ENCODE measurements at places on chromosomes 12 and 14.
A peak's percentile ranks its signal among the peaks of the same experiment; 100 is the strongest.

GRCh38 chr12:13094367-13094766 is 9.1 kb downstream of the GSG1 start:
- peak; percentile 78 for DNase-seq

DNA sequence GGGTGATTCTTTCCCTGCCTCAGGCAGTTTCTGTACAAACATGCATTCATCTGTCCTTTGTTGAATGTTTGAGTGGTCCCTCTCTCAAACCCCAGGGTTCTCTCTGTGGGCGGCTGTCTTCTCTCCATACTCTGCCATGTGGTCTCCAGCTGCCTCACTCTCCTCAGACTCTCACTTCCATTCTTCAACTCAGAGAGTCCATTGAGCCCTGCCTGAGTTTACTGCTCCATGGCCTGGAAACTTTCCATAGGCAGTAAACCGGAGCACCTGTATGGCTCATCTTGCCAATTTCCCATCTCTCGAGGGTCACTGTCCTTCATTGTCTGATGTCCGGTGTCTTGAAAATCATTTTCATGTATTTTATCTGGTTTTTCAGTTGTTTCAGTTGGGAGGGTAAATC is 11.3 kb downstream of the C14orf132 start:
- DNase-seq = no peak

- no peak for DNase-seq
Measured at GRCh38 chr12:49954863-49955830, 4.6 kb downstream of the AQP2 start.

- no peak for DNase-seq
Measured at GRCh38 chr14:77025744-77026165, 2.8 kb downstream of the IRF2BPL start.

- DNase-seq = peak; percentile 29
Measured at GRCh38 chr14:99991331-99991730, 73.9 kb upstream of the EVL start.

DNA sequence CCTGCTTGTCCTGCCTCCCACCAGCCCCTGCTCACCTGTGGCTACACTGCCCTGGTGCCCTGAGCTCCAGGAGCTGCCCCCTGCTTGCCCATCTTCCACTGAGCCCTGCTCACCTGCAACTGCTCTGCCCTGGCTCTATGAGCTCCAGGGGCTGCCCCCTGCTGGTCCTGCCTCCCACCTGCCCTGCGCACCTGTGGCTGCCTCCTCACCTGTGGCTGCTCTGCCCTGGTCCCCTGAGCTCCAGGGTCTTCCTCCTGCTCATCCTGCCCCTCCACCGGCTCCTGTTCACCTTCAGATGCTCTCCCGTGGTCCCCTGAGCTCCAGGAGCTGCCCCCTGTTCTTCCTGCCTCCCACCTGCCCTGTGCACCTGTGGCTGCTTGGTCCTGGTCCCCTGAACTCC is 247.6 kb downstream of the TMEM121 start:
- DNase-seq = no peak

GRCh38 chr12:67790660-67791059 is 142.1 kb downstream of the DYRK2 start:
- DNase-seq = no peak

- no peak for DNase-seq
Measured at GRCh38 chr14:99267381-99267780, 4.6 kb downstream of the BCL11B start.

DNA sequence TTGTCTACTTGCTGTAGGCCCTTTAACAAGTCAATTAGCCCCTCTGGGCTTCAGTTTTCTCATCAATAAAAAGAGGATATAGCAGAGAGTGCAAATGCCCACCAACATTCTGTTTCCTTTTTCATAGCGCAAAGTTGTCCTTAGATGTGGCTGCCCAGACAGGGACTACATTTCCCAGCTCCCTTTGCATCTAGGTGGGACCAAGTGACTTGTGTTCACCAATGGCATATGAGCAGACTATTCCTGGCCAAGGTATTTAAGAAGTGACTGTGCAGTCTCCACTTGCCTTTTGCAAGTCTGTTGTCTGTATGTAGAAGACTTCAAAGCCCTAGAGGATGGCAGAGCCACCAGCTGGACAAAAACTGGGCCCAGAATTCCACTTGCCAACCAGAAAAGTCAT is 59.7 kb downstream of the DAO start:
- peak; percentile 20 for DNase-seq

GRCh38 chr14:38828183-38828827 is 274.7 kb downstream of the SEC23A start:
- DNase-seq = no peak

DNA sequence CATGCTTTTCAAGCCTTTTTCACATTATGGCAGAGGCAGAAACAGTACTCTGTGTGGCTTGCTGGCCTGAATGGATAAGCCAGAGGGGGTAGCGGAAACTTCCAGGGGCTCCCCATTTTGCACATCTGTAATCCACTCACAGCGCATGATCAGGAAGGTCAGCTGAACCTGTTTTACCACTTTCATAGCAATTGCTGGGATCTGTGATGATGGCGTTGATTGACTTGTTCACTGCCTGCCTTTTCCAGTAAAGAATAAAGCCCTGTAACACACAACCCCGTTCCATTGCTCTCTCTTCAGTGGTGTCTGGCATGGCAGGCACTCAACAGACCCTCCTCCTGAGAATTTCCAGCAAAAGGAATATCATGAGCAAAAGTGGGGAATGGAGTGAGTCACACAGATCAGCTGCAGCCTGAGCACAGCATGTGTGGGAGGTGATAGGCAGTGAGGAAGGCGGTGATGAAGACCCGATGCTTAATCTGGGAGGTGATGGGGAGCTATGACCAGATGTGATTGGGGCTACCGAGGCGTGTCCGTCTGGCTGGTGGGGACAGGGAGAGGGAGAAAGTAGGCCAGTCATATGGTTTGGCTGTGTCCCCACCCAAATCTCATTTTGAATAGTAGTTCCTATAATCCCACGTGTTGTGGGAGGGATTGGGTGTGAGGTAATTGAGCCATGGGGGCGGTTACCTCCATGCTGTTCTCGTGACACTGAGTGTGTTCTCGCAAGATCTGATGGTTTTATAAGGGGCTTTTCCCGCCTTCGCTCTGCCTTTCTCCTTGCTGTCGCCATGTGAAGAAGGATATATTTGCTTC is 44.7 kb upstream of the CHST11 start:
- DNase-seq = peak; percentile 27

GRCh38 chr12:103908246-103908541 is 22.0 kb upstream of the HSP90B1 start:
- no peak for DNase-seq

GRCh38 chr12:57489157-57489641 is 1.3 kb downstream of the MARS1 start:
- DNase-seq = no peak

DNA sequence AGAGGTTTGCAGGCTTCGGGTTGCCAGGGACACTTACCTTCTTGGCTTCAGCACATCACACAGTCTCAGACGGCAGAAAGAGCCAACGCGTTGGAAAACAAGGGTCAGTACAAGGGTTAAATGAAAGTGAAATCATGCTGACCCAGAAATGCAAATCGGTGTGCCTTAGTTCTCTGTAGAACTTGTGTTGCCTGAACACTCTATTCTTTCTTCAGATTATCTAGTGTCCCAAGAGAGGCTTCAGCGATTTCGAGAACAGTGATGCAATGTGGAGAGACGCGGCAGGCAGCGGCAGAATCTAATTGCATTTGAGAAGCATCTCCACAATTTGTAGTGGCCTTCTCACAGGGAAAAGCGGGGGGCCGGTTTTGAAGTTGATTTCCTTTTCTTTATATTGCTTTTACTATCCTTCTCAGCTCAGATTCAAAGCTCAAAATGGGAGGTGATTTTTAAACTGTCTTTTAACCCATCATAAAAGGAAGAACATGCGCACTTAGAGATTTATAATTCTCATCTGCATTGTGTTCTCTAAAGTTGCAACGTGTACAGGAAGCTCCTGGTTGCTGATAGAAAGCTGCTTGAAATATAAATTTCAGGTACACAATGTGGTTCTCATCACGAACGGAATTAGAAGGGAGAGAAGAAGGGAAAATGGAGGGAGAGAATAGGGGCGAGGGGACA is 67.8 kb upstream of the EGLN3 start:
- peak; percentile 58 for DNase-seq

GRCh38 chr12:75491169-75491568 is 10.6 kb downstream of the GLIPR1 start:
- no peak for DNase-seq

DNA sequence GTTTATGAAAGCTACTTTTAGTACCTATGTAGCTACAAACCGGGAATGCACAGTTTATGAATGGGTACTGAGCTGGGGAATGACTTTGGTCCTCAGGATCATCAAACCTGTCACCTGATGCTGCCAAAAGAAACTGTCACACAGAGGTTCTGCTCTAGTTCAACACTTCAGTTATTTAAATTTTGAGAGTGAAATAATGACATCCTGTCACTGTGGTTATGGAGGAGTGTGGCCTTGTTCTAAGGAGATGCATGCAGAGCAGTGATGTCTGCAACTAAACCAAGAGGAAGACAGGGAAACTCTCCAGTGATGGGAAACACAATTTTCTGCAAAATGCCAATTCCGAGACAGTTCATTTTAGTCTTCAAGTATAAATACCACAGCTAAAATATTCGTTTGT is 4.8 kb upstream of the AEBP2 start:
- no peak for DNase-seq

- peak; percentile 10 for DNase-seq
Measured at GRCh38 chr14:74014299-74014698, 4.8 kb downstream of the ENTPD5 start.

GRCh38 chr12:30613119-30613830 is 82.4 kb downstream of the IPO8 start:
- peak; percentile 75 for DNase-seq

GRCh38 chr12:43044241-43044640 is 454.7 kb upstream of the PRICKLE1 start:
- no peak for DNase-seq

- no peak for DNase-seq
Measured at GRCh38 chr12:90245391-90245790, 536.8 kb upstream of the ATP2B1 start.

GRCh38 chr14:54556535-54556934 is 10.4 kb upstream of the SAMD4A start:
- DNase-seq = no peak

DNA sequence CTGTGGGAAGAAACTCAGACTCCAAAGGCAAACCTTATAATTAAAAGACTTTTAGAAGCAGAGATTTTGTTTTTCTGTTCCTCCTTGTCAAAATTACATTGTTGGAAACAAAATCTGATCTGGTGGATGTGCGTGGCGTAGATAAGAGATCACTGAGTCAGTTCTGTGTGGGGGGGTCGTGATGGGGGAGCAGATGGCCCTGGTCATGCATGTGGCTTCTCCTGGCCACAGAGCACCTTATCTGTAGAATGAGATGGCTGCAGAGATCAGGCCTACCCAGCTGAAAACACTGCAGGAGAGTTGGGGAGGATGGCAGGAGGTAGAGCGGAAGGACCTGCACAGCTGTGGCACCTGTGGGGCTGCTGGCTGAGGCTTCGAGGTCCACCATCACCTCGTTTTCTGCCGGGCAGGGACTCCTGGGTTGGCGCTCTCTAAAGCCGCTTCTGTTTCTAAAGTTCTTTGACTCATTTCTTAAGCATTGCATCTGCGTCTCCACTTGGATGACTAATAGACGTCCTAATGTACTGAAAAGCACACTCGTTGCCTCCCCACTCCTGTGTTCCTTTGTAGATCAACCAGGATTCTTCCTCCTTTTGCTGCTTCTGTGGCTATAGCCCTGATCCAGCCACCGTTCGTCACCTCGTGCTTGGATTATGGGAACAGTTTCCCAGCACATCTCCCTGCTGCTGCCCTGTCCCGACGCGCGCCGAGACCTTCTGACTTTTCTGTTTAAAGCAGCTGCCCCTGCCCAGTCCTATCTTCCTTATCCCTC is 93.4 kb downstream of the TSPAN9 start:
- DNase-seq = peak; percentile 95

- DNase-seq = no peak
Measured at GRCh38 chr14:104856869-104857860, 7.9 kb upstream of the CEP170B start.

DNA sequence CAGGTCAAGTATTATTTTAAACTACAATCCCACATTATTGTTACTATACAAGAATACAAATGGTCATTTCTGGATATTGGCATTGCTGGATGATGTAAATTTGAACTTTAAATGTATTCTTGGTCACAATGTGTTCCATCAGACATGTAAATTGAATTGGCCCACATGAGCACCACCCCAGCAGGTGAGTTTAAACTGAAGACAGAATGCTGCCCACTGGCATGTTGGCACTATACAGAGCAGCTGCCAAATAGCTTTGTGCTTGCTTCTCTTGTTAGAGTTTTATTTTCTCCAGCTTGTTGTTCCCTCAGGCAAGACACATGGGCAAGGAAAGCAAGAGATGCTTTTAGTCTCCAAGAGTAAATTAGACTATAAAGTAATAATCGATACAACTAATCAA is 98.6 kb downstream of the C12orf50 start:
- DNase-seq = no peak

DNA sequence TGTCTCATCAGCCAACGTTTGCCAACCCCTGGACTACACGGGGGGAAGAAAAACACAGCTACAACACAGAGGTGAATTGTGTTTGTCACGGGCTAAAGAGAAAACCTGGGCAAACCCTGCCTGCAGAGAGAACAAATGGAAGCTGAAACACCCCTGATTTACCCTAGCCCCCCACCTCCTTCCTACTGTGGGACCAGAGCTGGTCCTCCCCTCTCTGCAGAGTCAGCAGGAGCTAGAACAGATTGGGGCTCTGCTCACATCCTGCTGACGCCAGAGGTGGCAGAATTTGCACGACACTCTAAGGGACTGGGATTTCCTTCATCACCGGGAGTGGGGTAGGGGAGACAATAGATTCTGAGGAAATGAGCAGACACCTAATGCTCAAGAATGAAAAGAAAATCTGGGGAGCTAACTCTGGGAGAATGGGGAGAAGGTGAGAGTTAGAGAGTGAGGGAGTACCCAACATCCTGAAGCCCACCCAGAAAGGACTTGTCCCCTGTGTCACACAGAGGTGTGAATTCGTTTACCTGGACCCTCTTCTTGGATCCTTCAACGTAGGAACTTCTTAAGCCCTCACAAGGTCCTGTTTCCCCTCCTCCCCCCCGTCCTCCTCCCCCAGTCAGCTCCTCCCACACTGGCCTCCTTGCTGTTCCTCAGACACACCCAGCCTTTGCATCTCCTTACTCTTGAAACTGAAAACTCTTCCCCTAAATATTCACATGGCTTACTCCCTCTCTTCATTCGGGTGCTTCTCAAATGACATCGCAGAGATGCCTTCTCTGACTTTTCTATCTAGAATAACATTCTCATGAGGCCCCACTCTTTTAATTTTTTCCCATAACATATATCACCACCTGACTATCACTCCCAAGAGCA is 26.2 kb upstream of the CDKN3 start:
- DNase-seq = no peak

DNA sequence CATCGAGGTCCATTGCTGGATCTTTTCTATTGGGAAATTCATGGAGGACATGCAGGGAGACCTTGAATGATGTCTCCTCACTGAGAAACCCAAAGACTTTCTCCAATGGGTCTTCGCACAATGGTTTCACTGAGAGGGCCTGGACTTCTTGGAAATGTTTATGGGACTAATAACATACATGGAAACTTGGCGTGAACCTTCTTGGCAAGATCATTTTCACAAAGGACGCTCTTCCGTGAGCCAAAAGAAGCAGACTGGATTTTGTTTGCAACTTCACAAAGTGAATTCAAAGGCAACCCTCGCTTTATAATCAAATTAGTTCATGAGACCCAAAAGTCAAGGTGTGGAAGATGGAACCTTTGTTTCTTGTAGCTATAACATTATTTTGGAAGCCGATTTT is 154.4 kb downstream of the TMEM132C start:
- no peak for DNase-seq

All from cardiac fibroblast (primary cell).